ENCODE measurements at places on chromosomes 2 and 18. TPM values are rescaled to one million over a fixed set of nuclear protein-coding genes. Genes with fewer than 3 reads are reported as not detected.

Gene LYG2
- total RNA-seq = not detected

DNA sequence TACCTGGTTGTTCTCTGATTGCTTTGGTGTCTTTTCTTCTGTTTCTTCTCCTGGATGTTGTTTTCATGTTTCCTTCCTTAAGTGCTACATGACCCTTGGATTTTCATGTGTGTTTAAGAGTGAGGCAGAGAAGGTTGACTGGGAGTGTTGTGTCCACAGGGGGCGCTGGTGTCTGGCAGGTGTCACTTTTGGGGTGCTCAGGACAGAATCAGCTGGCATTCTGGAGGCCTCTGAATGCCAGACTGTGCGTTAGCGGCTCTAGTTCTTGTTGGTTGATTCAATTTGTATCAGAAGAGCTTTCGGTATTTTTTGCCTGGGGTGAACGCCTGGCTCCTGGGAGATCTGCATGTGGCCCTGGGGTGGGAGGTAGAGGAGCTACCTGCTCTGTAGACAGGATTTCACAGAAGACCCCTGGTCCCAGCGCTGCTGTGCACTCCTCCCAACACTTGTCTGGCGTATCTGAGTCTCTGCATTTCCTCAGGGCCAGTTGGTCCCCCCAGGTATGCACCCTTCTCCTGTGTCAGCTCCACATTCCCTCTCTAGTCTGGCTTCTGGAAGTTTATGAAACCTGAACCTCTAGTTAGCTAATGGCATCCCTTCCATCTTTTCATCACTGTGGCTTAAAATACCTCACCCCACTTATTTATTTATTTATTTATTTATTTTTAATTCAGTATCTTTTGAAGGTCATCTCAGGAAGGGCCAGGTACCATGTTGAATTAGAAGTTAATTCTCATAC, 1.1 kb downstream of the GREB1 start:
- no peak for DNase-seq

DNA sequence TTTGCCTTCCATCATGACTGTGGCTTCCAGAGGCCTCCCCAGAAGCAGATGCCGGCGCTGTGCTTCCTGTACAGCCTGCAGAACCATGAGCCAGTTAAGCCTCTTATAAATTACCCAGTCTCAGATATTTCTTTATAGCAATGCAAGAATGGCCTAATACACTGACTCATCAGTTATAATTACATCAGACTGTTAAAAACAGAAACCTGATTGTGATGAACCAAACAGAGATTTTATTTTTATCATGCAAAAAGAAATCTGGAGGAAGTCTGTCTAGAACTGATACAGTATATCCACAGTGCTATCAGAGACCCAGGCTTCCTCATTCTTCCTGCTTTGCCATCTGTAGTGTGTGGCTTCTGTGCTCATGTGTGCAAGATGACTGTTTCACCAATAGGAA, 93.4 kb upstream of the MEX3C start:
- DNase-seq = no peak

DNA sequence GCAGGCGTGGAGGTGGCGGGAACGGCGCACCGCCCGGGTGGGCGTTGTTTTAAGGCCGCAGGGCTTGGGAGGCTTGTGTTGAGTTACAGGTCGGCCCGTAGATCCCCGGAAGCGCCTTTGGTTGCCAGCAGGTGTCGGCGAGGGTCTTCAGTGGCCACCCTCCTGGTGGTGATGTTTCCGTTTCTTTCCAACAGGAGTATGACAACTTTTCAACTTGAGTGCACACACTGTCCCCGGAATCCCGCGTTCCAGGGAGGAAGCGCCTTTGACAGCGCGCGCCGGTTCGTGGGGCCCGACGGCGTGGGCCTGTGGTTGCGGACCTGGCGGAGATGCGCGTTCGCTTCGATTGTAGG, 1.0 kb upstream of the HDAC4 start:
- no peak for DNase-seq

GRCh38 chr2:64327510-64328414, 126.2 kb upstream of the LGALSL start:
- peak; percentile 85 for DNase-seq

- no peak for DNase-seq
These were observed 405.5 kb downstream of the RND3 start for GRCh38 chr2:150081775-150082481.

Gene KLHL41
- 90.5 TPM for total RNA-seq

DNA sequence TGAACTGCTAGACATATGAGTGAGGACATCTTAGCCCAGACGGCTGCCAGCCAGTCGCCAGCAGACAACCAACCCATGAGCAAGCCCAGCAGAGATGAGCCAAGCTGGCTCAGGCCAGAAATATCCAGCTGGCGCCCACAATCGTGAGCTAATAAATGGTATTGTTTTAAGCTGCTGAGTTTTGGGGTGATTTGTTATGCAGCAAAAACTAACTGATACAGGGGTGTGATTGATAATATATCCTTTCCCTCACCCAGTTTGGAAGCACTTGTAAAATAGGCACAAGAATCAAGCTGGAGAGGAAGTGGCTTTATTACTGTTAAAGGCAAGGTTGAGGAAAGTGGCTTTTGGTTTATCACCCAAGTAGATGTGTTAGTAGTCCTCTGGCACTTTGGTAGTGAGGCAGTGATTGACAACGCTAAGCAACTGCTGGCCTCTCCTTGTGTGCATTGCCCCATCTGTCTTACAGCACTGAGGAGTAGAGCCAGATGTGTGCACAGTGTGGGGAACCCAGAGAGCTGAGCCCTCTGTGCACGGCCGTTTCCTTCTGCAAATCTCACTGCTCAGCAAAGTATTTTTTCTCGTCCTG, 110.1 kb downstream of the MYO1B start:
- DNase-seq = no peak

DNA sequence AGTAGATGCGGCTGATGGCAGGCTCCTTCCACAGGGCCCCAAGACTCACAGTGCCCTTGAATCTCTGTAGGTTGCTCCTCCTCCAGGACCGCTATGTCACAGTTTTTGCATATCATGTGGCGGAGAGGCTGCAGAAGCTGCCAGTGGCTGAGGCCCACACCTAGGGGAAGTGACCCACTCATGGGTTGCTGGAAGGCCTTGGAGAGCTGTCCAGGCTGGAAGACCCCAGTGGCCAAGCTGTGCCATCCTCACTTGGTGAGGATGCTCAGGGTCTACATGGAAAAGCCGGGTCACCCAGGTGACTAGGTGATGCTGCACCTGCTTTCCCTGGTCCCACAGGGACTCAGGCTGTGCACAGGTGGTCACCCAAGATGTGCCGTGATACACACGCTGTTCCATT, 90.6 kb downstream of the SEPTIN10 start:
- DNase-seq = peak; percentile 55

Gene ANKMY1
- 8.2 TPM for total RNA-seq

Gene RGPD3
- 0.08 TPM for total RNA-seq

DNA sequence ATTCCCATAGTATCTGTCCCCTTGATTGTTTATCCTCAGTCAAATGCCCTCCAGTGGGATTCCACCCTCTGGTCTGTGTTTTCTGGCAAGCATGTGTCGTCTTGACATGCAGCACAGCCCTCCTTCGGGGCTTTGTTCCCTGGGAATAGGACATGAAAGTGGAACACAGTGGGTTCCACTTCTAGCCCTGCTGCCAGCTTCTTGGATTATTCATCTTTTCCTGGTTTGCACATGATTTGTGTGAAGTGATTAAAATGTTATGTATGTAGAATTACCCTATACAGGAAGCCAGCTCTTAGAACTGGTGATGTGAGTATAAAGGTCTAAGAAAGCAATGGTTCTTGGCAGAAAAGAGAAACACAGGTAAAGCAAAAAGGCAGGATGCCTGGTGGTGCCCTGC, 142.3 kb downstream of the TANC1 start:
- no peak for DNase-seq

DNA sequence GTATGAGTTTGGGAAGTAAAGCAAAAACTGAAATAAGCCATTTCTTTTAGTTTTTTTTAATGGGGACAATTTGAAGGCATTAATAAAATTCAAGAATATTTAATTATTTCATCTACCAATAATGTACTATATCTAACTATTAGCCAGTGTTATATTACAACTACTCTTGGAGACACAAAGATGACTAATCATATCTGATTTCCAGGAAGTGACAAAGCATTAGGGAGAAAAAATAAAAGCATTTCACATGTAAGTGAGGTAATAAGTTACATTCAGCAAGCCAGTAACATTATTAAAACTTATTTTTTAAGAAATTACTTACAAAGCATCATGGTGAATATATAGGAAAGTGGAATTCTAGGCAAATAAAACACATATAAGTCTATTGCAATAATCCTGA, 781.3 kb upstream of the NRXN1 start:
- no peak for DNase-seq

DNA sequence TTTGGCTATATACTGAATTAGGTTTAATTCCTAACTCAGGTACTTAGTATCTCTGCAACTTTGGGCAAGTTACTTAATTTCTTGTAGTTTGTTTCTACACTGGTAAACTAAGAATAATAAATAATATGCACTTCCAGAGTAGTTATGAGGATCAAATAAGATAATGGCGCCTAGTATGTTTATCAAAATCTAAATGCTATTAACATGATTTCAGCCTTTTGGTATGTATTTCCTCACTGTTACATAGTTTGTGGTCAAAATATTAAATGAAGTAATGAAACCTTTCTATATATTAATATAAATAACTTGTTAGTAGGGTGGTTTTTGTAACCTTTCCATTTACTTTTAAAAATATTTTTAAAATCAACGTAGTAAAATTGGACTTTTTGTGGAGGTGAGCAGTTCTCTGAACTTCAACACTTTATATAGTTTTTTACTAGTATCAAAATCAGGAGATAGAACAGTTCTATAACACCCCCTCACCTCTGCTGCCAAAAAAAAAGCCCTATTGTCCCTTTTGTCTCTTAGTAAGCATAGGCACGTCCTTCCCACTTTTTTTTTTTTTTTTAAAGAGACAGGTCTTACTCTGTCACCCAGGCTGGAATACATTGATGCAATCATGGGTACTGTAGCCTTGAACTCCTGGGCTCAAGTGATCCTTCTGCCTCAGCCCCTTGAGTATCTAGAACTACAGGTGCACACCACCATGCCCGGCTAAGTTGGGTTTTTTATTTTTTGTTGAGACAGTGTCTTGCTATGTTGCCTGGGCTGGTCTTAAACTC, 44.8 kb downstream of the RAB3GAP1 start:
- DNase-seq = no peak

DNA sequence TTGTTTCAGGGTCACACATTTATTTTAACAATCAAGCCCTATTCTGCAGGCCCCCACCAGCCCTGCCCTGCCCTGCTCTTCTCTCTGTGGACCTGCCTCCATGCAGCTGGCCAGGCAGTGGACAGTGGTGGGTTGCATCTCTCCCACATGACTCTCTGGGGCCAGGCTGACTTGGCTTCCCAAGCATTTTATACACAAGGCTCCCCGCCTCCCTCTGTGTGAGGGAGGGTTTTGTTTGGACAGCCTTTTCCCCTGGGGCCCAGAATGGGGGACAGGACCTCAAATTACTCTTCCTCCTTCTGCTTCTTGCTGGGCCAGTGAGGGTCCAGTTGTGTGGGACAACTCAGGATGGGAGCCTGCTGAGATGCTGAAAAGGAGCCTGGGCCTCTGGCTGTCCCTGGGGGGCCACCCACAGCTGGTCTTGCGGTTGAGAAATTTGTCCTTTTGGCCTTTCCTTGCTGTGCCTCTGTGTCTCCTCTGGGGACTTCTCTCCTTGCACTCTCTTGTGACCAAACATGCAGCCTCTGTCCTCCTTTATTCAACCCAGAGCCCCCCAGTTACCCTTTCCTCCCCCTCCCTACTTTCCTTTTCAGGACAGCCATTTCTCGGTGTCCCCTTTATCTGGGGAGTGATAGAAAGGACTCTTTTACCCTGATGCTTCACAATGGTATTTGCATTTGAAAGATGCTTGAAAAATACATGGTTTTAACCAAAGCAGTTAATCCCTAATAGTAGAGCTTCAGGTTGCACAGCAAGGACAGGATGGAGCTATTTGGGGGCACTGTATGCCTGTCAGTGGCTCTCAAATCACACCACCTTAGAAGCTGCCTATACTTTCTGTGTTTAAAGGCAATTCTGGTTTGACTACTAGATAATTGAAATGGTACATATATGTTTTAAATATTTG, 151.1 kb downstream of the FHOD3 start:
- DNase-seq = no peak

- DNase-seq = no peak
These were observed 28.8 kb upstream of the TBC1D8 start for GRCh38 chr2:101179982-101180381.

DNA sequence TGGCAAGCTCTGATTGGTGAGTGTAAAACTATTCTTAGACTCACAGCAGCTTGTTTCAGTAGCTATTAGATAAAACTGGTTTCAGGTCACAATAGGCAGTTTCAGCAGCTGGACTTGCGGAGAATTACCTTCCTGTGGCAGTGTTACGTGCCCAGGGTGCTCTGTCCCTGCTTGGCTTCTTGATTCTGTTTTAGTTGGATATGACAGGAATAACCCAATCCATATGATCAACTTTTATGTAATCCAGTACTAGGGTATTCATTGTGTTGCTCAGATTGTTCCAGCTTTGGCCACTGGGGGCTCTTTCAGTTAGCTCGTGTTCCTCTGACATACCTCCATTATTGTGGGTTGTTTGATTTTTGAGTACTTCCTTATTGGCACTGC, 43.1 kb downstream of the INPP4A start:
- no peak for DNase-seq

DNA sequence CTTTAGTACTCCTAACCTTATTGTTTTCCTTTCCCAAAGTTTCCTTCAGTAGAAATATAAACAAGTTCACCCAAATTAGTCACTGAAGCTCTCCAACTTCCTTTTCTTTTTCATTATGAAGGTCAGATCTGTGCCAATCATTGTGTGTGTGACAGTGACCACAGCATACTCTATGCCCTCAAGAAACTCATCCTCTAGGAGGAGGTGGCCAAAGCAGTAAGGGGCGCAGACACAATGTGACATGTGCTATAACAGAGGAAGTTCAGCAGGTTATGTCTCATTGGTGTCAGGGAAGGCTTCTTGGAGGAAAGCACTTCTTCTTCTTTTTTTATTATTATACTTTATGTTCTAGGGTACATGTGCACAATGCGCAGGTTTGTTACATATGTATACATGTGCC, 60.0 kb upstream of the PSME4 start:
- no peak for DNase-seq

GRCh38 chr18:23835091-23835490, 145.8 kb downstream of the LAMA3 start:
- no peak for DNase-seq

Gene NEU2
- total RNA-seq = not detected

Gene GALR1
- total RNA-seq = 0.08 TPM

DNA sequence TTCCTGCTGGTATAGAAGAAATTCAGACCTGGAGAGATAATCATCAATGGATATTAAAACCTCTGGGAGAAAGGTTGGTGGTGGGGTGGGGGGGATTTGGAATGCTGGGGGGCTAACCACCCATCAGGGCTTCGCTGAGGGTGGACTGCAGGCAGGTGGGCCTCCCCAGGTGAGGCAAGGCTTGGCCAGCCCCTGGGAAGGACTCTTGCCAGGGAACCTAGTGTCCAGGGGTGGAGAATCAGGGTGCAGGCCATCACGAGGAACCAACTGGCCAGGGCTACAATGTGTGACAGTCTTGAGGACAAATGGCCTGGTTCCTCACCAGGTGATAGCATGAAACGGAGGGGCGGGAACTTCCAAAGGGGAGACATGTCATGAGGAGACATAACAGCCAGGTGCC, 11.8 kb downstream of the RAB11FIP5 start:
- no peak for DNase-seq

Gene MC4R
- total RNA-seq = not detected

Data from cardiac septum (tissue), 1 donor.